Right renal pelvis (tissue), 4 donors: ENCODE measurements at places on chromosomes 6 and 20.

GRCh38 chr6:63806573-63806913 lies 170.9 kb downstream of the PHF3 start:
- DNase-seq, result no peak

- no peak for DNase-seq
These were observed 65.2 kb downstream of the THBS2 start for GRCh38 chr6:169188475-169188874.

DNA sequence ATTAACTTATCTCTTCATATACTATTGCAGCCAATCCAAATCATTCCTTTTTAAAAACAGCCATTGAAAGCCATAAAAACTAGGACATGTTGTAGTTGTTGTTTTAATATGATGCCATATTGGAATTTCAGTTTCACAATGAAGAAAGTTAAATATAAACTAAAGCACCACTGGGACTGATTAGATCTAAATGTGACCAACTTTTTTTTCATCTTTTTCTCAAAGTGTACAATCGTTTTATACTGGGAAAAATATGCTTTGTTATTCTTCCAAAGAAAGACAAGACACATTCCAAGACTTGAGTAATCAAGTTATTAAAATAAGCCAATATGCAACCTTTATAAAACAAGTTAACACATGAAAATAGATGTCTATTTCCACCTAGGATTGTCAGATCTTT lies 68.5 kb downstream of the THEMIS start:
- no peak for DNase-seq

GRCh38 chr6:28988536-28989311 lies 16.4 kb downstream of the ZNF311 start:
- peak; percentile 48 for DNase-seq

GRCh38 chr6:55277646-55278045 lies 49.6 kb upstream of the GFRAL start:
- DNase-seq, result no peak

DNA sequence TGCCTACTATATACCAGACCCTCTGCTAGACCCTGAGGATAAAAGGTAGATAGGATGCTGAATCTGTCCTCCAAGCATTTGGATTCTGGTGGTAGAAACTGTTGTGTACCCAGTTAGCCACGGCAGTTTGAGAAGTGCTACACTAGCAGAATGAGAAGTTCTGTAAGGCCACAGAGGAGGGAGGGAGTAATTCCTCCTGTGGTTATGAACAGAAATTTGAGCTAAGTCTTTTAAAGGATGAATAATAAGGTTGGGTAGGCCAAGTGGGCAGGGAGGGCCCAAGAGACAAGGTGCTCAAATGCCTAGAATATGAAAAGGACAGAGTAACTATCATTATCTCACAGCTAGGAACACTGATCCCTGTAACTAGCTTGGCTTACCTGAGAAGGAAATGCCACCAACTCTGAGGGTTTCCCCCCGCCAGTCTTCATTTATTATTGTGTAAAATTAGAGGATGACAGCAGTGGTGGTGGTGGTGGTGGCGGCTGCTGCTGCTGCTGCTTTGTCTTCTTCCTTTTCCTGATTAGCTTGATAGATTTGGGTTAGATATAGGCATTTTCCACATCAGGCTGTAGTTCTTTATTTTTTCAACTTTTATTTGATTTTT lies 243.3 kb downstream of the PRL start:
- no peak for DNase-seq

GRCh38 chr20:23086931-23087411 lies 847 bp upstream of the CD93 start:
- DNase-seq, result no peak

DNA sequence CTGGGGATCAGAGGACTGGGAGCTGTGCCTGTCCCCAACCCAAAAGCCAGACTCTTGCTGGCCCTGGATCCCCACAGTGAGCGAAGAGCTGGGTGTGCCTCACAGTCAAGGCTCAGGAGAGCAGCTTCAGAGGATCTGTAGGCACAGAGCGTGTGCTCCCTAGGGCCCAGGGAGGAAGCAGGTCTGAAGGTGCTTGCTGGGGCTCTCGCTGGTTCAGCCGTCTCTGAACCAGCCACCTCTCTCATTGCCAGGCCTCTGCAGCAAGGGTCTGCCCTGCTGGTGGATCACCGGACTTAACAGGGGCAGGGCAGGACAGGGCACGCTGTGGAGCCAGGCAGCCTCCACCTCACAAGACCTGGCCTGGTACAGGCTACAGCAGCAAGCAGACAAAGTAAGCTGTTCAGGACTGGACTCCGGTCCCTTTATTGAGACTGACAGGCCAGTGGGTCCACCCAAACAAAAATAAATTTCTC lies 13.8 kb downstream of the PCIF1 start:
- DNase-seq, result no peak

DNA sequence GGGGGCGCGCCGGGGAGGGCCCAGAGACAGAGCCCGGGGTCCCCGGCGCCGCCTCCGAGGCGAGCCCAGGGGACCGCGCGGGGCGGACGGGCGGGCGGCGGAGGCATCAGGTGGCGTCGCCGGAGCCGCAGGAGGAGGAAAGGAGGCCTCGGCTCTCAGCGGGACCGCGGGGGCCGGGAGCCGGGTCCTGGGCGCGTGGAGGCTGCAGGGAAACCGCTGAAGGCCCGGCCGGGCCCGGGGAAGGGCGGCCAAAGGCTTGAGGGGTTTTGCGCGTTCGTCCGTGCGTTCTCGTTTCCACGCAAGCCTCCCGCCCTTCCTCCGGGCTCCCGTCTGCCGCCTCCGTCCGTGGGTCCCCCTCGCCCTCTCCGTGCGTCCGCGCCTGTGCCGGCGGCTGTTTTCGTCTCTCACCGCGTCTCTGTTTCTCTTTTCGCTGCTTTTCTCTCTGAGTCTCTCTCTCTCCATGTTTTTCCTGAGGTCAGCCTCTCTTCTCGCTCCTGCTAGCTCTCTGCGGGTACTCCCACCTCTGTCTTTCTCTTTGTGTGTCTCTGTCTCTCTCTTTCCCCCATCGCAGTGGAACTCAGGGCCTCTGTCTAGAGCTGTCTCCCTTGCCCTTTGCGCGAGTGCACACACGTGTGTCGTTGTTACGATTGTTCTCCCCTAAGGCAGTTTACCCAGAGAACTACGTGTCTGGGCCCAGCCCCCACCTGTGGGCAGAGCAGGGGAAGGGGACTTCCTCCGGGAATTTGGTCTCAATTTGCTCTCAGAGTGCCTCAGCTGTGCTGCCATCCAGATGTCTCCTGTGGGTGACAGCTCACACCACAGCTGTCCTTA lies 2.1 kb downstream of the IRF4 start:
- no peak for DNase-seq

DNA sequence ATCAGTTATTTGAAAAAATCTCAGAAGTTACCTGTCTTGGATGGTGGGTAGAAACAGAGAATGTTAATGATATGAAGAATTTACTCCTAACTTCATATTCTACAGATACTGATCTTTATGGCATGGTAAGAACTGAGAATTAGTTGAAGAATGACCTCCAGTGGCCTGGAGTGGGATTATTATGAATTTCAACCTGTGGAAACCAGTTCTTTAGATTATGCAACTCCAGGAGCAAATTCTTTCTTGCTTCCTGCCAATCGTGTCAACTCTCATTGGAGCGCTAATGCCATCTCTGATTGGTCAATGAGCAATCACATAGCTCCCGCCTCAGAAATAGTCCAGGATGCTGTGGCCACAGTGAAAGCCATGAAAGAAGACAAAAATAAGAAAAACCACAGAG lies 40.6 kb downstream of the LYRM2 start:
- no peak for DNase-seq

DNA sequence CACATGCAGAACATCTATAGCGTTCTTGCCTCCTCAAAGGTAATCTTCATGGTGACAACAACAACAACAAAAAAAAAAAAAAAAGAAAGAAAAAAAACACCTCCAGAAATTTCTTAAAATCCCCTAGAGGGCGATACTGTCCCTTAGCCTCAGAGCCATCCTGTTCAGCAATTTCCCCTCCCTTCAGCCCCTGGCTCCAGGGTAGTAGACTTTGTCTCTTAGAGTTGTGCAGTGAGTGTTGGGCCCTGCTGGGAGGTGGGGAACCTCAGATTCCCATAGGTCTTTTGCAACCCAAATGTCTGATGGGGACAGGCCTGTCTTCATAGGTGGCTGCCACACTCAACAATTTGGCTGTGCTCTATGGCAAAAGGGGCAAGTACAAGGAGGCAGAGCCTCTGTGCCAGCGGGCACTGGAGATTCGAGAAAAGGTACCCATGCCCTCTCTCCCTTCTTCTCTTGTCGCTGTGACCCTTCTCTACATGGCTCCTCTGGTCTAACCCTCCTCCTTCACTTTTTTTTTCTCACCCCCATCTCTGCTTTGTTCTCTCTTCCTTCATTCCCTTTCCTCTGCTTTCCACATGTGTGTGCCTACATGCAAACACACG lies 6.0 kb upstream of the PTK7 start:
- DNase-seq, result no peak

DNA sequence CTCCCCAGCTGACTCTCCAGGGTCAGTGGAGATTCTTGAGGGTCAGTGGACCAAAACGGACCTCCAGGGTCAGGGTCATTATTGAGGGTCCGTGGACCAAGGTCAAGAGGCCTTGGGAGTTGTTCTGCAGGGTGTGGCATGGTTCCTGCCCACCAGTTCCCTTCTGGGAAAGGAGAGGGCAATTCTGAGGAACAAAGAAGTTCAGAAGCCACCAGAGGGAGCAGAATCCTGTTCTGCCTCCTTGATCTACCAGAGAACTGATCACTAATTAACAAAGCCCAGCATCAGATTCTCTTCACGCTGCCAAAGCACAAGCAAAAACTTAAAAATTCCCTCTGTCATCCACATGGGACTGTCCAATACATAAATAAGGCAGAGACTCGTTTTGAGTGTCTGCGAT lies 263.4 kb downstream of the DHX35 start:
- no peak for DNase-seq

DNA sequence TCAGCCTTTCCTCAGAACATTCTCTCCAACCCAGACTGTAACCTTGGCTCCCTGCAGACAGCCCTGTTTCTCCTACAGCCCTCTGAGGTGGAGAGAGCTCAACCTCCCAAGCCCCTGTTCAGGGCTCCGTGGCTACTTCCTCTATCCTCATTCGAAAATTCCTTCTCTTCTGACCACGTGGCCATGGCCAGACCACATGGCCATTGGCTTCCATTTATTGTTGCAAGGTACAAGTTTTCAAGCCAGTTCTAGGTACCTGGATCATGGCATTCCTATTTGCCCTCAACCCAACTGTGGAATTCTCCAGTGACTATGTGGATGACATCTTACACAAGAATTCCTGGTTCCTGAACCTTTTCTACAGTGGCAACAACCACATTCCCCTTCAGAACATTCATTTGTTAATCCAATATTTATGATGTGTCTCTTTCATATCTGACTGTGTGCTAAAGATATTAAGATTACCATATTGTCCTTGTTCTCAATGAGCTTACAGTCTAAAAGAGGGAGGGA lies 161.9 kb downstream of the GMPR start:
- no peak for DNase-seq

DNA sequence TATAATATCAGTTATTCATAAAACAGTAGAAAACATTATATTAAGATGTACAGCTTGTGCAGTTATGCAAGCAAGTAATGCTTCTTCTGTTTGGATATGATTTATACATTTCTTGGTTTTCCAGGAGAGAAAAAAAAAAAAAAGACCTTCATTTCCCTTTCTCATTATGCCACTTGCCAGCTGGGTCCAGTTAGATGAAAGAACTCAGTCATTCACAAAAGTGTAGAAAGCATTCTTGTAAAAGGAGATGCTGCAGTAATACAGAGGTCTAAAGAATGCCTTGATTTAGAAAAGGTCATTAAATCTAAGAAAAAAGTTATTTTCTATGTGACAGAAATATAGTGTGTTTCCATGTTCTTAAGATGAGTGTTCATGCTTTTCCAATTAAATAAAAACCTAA lies 7.4 kb downstream of the PDE7B start:
- DNase-seq, result no peak

- no peak for DNase-seq
These were observed 15.6 kb upstream of the NOL4L start for GRCh38 chr20:32600681-32601237.

GRCh38 chr6:80605165-80605989 lies 498.9 kb downstream of the BCKDHB start:
- DNase-seq, result peak; percentile 15

- no peak for DNase-seq
These were observed 185.6 kb downstream of the TSHZ2 start for GRCh38 chr20:53157443-53158408.

DNA sequence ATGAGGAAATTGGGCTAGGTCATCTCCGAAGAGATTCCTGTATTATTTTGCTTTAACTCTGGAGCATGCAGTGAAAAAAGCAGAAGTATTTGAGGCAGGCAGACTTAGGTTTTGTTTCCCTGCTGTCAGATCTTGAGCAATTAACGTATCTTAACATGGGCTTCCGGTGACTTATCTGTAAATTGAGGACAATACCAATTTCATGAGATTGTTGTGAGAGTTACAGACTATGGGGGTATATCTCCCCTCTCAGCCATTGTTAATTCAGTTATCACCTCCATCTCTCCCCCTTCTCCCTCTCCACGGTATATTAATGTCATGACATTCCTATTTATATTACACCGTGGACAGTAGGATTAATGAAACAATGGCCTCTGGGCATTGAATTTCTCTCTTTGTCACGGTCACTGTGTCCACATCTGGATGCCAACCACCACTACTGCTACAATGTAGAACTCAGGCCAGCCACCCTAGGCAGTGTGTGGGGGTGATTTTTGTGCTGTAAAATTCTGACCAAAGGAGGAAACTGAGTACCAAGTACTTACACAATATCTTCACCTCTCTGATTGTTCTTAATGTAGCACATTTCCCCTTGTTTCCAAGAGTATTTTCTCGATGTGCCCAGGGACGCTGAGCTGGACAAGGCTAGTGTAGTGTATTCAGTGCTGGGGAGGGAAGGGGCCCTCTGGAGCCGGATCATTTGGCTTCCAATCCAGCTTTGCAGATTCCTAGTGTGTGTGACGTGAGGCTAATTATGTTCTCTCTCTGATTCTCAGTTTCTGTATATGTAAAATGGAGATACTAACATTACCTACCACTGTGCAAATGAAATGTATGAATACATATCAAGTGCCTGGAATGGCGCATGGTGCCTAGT lies 77.2 kb downstream of the GCNT2 start:
- DNase-seq, result no peak

- DNase-seq, result no peak
These were observed 204.8 kb upstream of the NOX3 start for GRCh38 chr6:155660251-155660977.

GRCh38 chr6:44245391-44245911 lies 1.4 kb upstream of the HSP90AB1 start:
- DNase-seq, result no peak

DNA sequence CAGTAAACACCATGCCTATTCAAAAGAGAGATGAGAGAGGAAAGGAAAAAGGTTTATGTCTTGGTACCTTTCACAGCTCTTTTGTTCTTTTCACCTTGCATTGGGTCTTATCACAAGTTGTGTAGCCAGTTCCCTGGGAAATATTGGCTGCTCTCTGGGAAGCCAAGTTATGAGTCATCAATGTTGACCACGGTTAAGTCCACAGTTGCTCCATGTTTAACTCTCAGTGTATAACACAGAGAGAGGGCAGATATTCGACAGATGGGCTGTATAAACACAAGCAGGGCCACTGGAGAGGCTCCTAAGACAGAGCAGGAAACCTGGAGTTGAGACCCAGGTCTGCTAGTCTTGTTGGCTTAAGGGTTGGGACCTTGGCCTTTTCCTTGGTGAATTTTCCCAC lies 718.6 kb downstream of the QKI start:
- DNase-seq, result no peak

- DNase-seq, result peak; percentile 74
These were observed 55.2 kb upstream of the ADGRF1 start for GRCh38 chr6:47097092-47097945.
